ENCODE measurements at places on chromosomes 2 and 18.

DNA sequence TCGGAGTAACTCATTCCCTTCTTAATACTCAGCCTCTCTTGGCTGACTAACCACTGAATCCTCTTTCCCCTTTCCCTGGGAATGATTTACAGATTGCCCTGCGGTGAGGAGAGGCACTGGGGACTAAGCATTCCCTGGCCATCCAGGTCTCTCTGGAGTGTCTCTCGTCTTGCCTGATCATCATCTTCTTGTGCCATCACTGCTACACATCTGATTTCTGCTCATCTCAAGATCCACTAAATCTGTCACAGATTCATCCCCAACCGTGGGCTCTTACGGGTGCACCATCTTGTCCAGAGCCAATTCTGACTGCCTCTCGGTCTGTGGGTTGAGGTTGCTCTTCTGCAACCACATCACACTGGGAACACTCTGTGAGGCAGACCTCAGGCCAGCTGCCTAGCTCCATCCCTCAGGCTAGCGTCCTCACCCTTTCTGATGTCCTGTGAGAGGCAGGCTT lies 12.0 kb downstream of the SFTPB start:
- no peak for DNase-seq

DNA sequence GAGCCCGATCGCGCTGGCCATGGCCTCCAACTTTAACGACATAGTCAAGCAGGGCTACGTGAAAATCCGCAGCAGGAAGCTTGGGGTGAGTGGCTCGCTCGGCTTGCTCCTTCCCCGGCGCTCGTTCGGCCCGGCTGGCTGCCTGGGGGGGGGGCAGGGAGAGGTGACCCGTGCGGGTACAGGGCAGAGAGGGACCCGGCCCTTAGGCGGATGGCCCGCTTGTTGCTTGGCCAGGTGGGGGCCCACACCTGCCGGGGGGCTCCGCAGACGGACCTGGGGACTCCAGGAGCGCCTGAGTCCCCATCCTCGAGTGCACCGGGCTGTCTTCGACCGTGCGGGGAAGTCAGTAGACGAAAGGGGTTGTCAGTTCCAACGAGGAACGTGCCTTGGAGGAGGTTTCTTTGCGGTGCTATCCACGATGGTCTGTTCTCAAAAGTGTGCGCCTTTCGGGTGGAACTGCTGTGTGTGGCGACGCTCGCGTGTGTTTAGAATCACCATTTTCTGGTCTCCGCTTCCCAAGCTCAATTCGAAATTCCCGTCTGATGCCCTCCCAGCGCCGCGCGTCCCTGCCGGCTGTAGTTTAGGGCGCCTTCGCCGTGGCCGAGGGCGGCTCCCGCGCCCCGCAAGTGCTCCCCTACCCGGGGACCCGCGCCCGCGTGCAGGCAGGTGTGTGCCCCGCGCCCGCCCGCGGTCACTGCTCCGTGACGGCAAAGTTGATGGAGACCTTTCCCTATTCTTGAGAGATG lies 711 bp downstream of the DOK6 start:
- no peak for DNase-seq

GRCh38 chr2:11699686-11700670 lies 30.0 kb upstream of the NTSR2 start:
- DNase-seq = no peak

GRCh38 chr2:152383702-152384101 lies 48.7 kb downstream of the FMNL2 start:
- no peak for DNase-seq

DNA sequence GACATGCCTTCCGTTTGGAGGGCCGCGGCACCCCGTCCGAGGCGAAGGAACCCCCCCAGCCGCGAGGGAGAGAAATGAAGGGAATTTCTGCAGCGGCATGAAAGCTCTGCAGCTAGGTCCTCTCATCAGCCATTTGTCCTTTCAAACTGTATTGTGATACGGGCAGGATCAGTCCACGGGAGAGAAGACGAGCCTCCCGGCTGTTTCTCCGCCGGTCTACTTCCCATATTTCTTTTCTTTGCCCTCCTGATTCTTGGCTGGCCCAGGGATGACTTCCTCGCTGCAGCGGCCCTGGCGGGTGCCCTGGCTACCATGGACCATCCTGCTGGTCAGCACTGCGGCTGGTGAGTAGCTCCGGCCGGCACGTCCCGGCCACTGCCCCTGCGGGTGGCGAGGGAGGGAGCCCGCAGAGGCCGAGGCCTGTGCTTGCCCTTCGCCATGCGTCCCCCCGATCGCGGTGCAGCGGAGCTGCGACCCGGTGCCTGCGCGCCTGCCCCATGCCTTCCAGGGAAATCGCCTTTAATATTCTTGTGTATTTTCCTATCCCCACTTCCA lies 1.2 kb downstream of the BMPR2 start:
- no peak for DNase-seq

GRCh38 chr2:100059638-100060037 lies 82.8 kb downstream of the AFF3 start:
- no peak for DNase-seq

- no peak for DNase-seq
Measured at GRCh38 chr2:1782514-1782913, 38.2 kb upstream of the PXDN start.

GRCh38 chr2:22737144-22737543 lies 647.8 kb upstream of the KLHL29 start:
- DNase-seq = no peak

DNA sequence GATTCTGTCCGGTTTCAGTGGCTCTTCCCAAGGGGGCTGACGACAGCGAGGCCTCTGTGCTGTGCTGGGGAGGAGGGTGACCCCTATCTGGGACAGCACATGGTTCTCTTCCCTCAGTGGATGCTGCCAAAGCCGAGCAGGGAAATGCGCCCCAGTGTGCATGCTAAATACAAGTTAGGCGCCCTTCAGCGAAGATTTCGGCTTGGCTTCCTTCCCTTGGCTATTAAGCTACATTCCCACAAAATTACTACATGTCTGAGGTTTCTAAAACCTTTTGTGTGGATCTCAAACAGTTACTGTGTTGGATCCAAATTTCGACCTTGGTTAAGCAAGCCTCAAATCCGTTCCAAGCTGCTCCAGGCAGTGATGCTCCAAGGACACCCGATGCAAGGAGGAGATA lies 440.3 kb downstream of the NRXN1 start:
- no peak for DNase-seq

DNA sequence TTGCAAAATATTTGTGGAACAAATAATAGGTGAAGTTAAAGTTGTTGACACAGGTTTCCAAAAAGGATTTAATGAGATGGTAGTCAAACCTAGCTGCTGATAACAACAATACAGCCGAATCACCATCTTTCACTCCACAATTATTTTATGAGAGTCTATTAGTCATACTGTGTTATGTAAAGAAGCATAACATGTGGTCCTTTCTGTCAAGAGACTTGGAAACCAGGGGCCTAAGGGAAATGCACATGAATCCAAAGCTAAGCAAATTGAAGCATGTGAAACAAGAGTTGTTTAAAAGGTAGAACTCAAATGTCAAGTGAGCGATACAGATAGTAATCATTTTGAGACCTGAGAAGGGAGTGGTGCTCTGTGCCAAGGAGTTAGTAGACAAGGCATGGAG lies 16.0 kb downstream of the CD28 start:
- DNase-seq = no peak

GRCh38 chr18:63890950-63891304 lies 3.4 kb downstream of the SERPINB2 start:
- no peak for DNase-seq

DNA sequence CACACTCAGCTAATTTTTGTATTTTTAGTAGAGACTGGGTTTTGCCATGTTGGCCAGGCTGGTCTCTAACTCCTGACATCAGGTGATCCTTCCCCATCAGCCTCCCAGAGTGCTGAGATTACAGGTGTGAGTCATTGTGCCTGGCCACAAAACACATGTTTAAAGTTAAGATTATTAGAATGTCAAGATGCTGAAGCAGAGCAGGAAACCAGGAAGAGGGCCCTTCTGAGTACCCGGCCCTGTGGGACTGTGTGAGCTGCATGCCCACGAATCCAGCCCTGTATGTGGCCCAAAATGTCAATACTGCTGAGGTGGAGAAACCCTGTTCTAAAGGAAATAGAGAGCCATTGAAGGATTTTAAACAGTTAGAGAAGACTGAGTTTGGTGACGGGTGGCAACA lies 31.0 kb upstream of the REV1 start:
- DNase-seq = no peak

DNA sequence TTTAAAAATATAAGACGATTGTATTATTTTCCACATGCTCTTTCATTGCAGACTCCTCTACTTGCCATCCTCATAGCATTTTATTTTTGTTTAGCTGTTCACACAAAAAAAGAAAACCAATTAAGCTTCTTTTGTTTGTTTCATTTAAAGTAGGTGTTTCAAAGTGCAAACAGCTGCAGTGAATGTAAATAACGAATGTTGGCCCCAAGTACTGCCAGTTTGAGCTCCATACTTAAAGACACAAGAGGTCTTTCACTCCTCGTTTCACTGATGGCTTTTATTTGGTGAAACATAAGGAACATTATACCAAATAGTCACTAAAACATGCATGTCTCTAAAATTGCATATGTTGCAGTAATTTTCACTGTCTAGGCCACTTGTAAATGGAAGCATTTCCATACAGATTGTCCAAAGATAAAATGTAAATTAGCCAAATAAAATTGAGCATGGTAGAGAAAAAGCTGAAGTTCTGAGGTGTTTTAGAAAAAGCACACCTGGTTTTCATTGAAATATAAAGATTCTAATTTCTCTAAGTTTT lies 253.4 kb downstream of the TMX3 start:
- DNase-seq = no peak

- DNase-seq = no peak
Measured at GRCh38 chr2:38224821-38225437, 149.0 kb upstream of the CYP1B1 start.

DNA sequence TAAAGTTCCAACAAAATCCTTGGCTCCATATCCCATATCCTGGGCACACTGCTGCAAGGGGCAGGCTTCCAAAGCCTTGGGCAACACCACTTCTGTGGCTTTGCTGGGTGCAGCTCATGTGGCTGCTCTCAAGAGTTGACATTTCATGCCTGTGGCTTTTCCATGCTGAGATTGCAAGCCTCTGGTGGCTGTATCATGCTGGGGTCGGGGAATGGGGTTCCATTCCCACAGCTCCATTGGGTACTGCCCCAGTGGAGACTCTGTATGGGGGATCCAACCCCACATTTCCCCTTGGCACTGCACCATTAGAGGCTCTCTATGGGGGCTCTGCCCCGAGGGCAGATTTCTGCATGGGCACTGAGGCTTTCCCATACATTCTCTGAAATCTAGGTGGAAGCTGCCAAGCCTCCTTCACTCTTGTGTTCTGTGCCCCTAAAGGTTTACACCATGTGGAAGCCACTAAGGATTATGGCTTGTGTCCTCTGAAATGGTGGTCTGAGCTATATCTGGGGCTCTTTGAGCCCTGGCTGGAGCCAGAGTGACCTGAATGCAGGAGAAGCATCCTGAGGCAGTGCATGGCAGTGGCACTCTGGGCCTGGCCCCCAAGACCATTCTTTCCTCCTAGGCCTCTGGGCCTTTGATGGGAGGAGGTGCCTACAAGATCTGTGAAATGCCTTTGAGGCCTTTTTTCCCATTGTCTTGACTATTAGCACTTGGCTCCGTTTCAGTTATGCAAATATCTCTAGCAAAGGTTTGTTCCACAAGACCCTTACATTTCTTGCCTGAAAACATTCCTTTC lies 107.9 kb downstream of the PTGR3 start:
- no peak for DNase-seq

DNA sequence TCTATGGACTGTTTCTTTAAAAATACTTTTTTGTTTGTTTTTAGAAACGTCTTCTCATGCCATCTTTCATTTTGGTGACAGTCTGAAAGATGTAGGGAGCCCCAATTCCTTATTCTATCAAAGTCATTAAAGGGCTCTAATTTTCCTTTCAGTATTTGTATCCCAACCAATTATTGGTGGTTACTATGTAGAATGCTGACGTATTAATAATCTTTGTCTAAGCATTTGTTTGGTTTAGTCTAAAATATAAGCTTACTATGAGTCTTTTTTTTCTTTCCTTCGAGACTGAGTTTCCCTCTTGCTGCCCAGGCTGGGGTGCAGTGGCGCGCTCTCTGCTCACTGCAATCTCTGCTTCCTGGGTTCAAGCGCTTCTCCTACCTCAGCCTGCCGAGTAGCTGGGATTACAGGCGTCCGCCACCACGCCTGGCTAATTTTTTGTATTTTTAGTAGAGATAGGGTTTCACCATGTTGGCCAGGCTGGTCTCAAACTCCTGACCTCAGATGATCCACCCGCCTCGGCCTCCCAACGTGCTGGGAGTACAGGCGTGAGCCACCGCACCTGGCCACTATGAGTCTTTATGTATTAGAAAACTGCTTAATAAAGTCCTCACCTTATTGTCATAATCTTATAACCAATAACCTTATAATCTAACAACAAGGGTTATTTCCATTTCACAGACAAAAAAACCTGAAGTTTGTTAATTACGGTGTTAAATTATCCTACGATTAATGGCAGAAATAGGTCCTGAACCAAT lies 849 bp upstream of the VRK2 start:
- DNase-seq = no peak

GRCh38 chr2:880201-880970 lies 70.3 kb upstream of the SNTG2 start:
- no peak for DNase-seq

DNA sequence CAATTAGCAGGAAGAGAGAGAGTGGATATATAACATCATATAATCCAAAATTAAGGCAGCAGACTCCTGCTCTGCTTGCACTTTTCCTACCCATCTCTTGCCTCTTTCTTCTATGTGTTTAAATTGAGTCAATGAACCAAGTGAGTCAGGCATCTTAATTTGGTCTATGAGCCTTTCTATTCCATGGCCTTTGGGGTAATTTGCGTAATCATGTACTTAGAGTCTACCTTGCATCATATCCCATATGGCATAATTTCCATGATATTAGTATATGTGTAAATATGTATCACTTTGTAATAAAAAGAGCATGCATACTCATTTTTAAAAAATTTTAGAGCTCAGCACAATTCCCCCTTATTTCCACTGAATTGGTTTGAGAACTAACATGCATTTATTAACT lies 555.2 kb downstream of the STK39 start:
- no peak for DNase-seq

DNA sequence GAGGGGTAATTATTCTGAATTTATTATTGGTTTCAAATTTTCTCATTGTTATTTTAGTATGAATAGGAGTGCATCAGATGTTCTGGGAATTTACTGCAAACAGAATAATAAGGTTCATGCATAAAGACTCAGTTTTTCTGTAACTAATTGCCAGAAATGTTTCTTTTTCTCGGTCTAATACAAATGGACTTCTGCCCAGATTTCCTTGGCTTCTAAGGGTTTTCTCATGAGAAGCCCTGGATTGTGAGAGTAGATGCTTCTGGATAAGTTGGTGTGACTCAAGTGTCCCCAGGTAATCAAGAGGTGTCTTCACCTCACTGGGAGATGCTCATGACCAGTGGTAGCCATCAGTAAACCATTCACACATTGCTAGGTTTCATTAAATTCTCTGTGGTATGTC lies 78.5 kb downstream of the CCDC85A start:
- no peak for DNase-seq

DNA sequence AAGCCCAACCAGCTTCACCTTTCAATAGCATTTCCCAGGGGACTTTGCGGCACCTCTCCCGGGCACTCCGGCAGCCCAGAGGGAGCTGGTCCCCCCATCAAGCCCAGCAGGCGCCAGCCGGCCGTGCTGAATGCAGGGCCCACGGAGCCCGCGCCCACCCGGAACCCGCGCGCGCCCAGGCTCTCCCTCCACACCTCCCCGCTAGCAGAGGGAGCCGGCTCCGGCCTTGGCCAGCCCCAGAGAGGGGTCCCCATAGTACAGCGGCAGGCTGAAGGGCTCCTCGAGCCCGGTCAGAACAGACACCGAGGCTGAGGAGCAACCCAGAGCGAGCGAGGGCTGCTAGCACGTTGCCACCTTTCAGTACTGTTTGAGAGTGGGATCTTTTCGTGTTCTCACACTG lies 300.8 kb downstream of the DSEL start:
- DNase-seq = no peak

- DNase-seq = no peak
Measured at GRCh38 chr2:144361742-144362141, 158.2 kb downstream of the ZEB2 start.

Data from T-helper 22 cell (primary cell).